Activated B cell treated with CpG ODN at 0.5 μM for 24 hours (primary cell): ENCODE measurements at places on chromosomes 4 and X. TPM values are rescaled to one million over a fixed set of nuclear protein-coding genes. Genes with fewer than 3 reads are reported as not detected.

The SCD5 gene
- not detected in 2 replicates for total RNA-seq

The PITX2 gene
- total RNA-seq: not detected in 2 replicates

The ZFP92 gene
- 1.5 and 1.6 TPM in 2 replicates for total RNA-seq

The PCSK1N gene
- not detected in 2 replicates for total RNA-seq

The SULT1E1 gene
- total RNA-seq: not detected in 2 replicates

The CENPE gene
- total RNA-seq: 2.4 and 2.5 TPM in 2 replicates

The S100G gene
- not detected in 2 replicates for total RNA-seq

The LRRC66 gene
- 0.32 and 0.47 TPM in 2 replicates for total RNA-seq

The DCLK2 gene
- 3.4 and 3.5 TPM in 2 replicates for total RNA-seq

The TSPAN7 gene
- not detected in 2 replicates for total RNA-seq

The ODAPH gene
- total RNA-seq: not detected in 2 replicates

The SLC6A14 gene
- total RNA-seq: not detected in 2 replicates

The PPEF2 gene
- total RNA-seq: 0.17 and 0.35 TPM in 2 replicates

The ENPEP gene
- total RNA-seq: not detected in 2 replicates

The RPL39 gene
- total RNA-seq: 3,684 and 4,270 TPM in 2 replicates

The SLC25A4 gene
- 8.9 and 9.4 TPM in 2 replicates for total RNA-seq

The BCLAF3 gene
- total RNA-seq: 11.6 and 15.3 TPM in 2 replicates

The GPAT3 gene
- 0.76 and 0.91 TPM in 2 replicates for total RNA-seq

The PGAM4 gene
- not detected in 2 replicates for total RNA-seq

The CYSLTR1 gene
- total RNA-seq: 20.5 and 20.7 TPM in 2 replicates
